ENCODE measurements at places on chromosomes 11 and 22.

DNA sequence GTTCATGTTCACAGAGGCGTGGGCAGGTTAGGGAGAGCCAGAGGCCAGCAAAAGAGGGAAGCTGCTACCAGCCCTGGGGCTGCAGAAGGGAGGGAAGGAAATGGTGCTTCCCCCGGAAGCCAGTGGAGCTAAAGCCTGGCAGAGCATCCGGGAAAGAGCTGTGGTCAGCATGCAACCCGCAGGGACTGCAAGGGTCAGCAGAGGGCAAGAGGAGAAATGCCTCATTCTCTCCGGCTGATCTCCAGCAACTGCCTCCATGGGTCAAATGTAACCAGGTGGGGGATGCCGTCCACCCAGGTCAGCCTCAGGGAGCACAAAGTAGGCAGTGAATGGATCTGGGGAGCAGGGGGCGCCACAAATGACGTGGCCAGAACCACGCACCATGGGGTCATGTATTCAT is 36.9 kb upstream of the PRR5 start:
- no peak for DNase-seq

GRCh38 chr22:37300551-37301017 is 18.3 kb downstream of the CYTH4 start:
- DNase-seq: peak; percentile 41

DNA sequence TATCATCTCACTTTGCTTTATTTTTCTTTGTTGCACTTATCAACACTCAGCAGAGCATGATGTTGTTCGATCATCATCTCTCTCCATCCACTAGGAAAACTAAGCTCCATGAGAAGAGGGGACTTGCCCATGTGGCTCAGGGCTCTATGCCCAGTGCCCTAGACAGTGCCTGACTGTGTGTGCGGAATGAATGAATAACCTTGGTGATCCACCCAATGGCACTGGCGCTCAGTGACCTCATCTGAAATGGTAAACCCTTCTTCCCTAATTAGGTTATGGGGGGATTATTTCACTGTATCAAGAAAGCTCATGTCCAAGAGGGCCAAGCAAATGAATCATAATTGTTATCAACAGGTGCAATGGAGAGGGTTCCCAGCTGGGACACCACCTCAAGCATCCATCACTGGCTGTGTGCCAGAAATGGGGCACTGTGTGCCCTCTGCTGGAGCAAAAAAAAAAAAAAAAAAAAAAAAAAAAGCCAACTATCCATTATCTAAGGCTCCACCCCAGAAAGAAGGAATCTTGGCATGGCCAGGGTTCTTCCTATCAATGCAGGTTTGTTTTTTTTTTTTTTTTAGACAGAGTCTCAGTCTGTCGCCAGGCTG is 172.6 kb downstream of the LARGE1 start:
- DNase-seq: no peak

DNA sequence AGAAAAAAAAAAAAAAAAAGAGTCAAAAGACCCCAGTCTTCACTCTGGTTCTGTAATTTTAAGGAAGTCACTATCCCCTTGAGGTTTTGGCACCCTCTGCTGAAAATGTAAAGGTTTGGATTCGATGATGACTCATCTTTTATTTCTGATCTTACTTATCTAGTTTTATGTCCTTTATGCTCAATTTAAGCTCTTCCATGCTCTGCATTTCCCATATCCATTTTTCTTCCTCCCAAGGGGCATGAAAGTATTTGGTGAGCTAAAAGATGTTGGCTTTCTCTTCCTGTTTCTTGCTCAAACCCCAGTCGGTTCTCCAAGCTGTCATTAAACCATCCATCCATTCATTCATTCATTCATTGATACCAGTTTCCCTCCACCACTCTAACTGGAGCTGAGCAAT is 61.0 kb upstream of the CDON start:
- DNase-seq: no peak

DNA sequence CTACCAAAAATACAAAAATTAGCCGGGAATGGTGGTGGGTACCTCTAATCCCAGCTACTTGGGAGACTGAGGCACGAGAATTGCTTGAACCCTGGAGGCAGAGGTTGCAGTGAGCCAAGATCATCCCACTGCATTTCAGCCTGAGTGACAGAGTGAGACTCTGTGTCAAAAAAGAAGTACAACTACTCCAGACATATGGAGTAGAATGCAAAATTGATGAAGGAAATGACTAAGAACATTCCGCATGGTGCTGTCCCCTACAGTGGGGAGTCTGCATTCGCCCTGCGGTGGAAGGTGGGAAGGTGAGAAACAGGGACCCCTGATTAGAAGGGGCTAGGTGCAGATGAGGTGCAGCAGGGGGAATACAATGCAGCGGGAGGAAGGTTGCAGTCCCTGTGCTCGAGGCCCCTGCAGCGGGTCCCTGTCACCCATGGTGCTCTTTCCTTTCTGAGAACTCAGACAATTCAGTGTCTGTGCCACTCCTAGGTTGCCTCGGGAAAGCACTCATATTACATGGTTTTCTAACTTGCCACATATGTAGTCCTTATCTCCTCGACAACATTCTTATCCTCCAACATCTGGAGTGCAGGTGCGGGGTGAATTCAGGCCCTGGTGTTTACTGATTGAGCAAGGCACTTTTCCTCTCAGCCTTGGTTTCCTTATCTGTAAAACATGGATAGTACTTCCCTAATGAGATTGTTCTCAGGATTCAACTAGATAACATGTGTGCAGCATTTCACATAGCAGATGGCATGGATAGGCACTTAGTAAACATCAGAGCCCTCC is 5.2 kb downstream of the POLD4 start:
- no peak for DNase-seq

DNA sequence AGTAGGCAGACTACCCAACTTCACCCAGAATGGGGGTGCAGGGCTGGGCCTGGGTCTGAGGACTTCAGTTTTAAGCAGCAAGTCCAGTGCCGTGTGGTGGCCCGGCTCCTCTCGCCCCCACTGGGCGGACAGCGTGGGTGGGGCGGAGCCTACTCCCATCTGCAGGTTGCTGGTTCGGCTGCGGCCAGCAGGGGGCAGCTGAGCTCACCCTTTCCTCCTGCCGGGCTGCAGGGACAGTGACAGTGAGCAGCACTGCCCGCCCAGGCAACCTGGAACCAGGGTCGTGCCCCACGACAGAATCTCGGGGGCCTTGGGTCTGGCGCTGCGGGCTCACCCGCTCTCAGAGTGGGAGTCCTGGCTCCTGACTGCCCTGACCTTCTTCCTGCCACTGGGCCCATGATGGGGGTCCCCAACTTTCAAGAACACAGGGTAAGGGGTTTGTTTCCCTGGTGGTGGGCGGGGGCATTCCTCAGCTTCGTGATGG is 6.2 kb upstream of the NEAT1 start:
- peak; percentile 93 for DNase-seq

- DNase-seq: no peak
These were observed at the start of gene KRTAP5-2 for GRCh38 chr11:1597994-1598380. Gene KRTAP5-2 (minus strand): TSS chr11:1598294. CDS start chr11:1598250, 44 bp downstream.
